Dermis blood vessel endothelial cell (primary cell): ENCODE measurements at places on chromosomes 16 and 17. TPM values are rescaled to one million over a fixed set of nuclear protein-coding genes. Genes with fewer than 3 reads are reported as not detected.

Gene CYB561
- 33.4 and 35.9 TPM in 2 replicates for total RNA-seq

Gene CA5A
- total RNA-seq: not detected in 2 replicates

Gene SPATA32
- 0.05 TPM in 1 of 2 replicates, not detected in the other for total RNA-seq

Gene CCDC57
- total RNA-seq: 5.4 and 9.4 TPM in 2 replicates

Gene GPR139
- total RNA-seq: not detected in 2 replicates

Gene RMI2
- total RNA-seq: 5.1 and 8.1 TPM in 2 replicates

Gene HOXB6
- total RNA-seq: 7.5 and 11.9 TPM in 2 replicates

Gene TNFRSF13B
- total RNA-seq: not detected in 2 replicates

Gene HS3ST3A1
- total RNA-seq: 0.05 and 0.17 TPM in 2 replicates

Gene SMPD3
- 0.14 and 0.17 TPM in 2 replicates for total RNA-seq

Gene SLFN12
- total RNA-seq: 63.5 and 75.6 TPM in 2 replicates

Gene PSMD12
- total RNA-seq: 22.8 and 48.4 TPM in 2 replicates

Gene UTP4
- total RNA-seq: 14.1 and 26.7 TPM in 2 replicates
